ENCODE measurements at places on chromosomes 11 and 22. TPM values are rescaled to one million over a fixed set of nuclear protein-coding genes. Genes with fewer than 3 reads are reported as not detected.

The DNAJB7 gene
- polyA plus RNA-seq = 2.5 TPM

The MB gene
- polyA plus RNA-seq = 7.2 TPM

The APOL3 gene
- 13.1 TPM for polyA plus RNA-seq

The ELFN2 gene
- polyA plus RNA-seq = 0.27 TPM

The JAML gene
- 35.2 TPM for polyA plus RNA-seq

The MUC5AC gene
- 0.37 TPM for polyA plus RNA-seq

The APOL6 gene
- polyA plus RNA-seq = 37.0 TPM

The KCNJ5 gene
- 2.6 TPM for polyA plus RNA-seq

The CCDC34 gene
- 29.4 TPM for polyA plus RNA-seq

The GAB4 gene
- polyA plus RNA-seq = not detected
